Thoracic aorta (tissue), 2 donors: ENCODE measurements at places on chromosomes 13 and 19. TPM values are rescaled to one million over a fixed set of nuclear protein-coding genes. Genes with fewer than 3 reads are reported as not detected.

Gene AMER2
- not detected for total RNA-seq

Gene FUT1
- total RNA-seq = 0.99 TPM

Gene MEIOSIN
- not detected for total RNA-seq

Gene HNRNPM
- total RNA-seq = 155 TPM

Gene LRRC63
- not detected for total RNA-seq

Gene FRY
- 122 TPM for total RNA-seq
